ENCODE measurements at places on chromosomes 5 and 9. TPM values are rescaled to one million over a fixed set of nuclear protein-coding genes. Genes with fewer than 3 reads are reported as not detected.

GRCh38 chr5:139683295-139684271 lies 35.4 kb downstream of the CXXC5 start:
- DNase-seq = no peak

DNA sequence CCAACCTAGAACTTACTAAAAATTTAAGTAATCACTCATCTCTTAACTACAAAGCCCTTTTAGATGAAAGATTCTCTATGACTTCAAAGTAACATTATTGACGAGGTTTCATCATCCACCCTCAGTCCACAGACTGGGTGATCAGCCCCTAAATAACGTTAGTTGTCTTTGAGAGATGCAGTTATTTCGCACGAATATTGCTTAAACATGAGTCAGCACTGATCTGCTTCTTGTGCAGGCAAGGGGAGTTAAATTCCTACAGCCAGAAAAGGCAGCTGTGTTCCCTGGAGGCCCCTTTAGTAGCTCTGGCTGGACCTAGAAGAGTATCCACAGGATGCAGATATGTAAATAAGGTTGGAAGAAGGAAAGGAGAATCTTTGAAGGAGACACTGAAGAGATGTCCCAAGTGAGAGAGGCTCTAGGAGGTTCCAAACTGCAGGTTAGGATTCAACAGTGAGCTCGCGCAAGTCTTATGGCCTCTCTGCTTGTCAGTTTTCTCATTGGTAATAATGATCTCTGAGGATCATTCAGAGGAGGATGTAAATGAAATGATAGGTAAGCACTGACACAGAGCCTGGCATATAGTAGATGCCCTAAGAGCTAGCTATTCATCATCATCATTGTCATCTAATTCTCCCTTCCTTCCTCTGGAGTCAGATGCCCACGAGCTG lies 122.2 kb upstream of the MAN2A1 start:
- no peak for DNase-seq

GRCh38 chr9:111985315-111985714 lies 88.7 kb downstream of the UGCG start:
- no peak for DNase-seq

- no peak for DNase-seq
These were observed 28.4 kb upstream of the IRX4 start for GRCh38 chr5:1910861-1911772.

- no peak for DNase-seq
These were observed 185.2 kb downstream of the DCP2 start for GRCh38 chr5:113161806-113162205.

- DNase-seq = no peak
These were observed 148.5 kb upstream of the ALDH1B1 start for GRCh38 chr9:38243993-38244392.

DNA sequence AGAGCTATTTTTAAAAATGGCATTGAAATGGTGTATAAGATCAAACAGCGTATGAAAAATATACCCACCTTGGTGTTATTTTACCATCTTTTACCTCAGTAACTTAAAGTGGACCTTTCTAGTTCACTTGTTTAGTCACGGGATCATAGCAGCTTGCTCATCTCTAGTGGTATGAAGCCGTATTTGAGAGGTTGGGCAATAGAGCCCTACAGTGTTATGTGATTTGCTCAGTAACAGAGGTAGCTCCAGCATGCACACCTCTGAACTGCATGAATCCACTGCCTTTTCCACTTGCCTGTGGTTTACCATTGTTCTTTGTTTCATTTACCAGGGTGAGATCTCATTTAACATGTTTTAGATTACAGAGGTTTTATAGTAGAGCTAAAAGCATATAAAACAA lies 134.4 kb downstream of the ATG10 start:
- DNase-seq = no peak

DNA sequence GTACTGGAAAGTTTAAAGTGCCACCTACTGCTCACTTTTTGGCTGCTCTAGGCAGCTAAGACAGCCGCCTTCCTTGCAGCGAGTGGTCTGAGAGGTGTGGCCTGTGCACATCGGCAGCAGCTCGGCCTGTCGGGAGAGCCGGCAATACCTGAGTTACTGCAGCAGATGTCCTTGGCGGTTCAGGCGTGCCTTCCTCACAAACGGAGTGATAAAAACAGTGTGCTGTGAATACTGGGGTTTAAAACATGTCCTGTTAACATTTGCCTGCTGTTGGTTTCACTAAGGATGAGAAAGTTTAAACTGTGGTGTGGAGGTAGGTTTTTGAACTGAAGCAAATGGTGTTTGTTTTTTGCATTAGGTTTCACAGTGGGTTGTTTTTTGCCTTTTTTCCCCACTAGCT lies 12.9 kb downstream of the TRAF2 start:
- no peak for DNase-seq

GRCh38 chr5:40452874-40453624 lies 226.7 kb upstream of the PTGER4 start:
- no peak for DNase-seq

DNA sequence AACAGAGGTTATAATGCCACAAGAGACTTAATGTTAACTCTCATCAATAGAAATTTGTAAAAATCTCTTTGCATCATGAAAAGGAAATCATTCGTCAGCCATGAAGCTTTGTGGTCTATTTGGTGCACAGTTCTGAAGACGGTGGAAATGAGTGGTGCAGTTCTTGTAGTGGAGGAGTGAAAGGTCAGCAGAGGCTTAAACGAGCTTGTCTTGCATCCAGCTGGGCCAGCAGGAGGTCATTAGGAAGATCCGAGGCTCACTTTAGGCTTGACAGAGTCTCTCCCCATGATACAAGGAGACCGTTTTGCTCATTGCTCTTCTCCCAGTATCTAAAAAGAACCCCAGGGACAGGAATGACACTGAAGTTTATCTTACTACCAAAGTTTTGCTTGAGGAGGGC lies 440.8 kb downstream of the BNC2 start:
- no peak for DNase-seq

GRCh38 chr5:33810491-33811120 lies 81.2 kb downstream of the ADAMTS12 start:
- DNase-seq = no peak

GRCh38 chr9:26955222-26955903 lies 849 bp upstream of the IFT74 start:
- DNase-seq = no peak

DNA sequence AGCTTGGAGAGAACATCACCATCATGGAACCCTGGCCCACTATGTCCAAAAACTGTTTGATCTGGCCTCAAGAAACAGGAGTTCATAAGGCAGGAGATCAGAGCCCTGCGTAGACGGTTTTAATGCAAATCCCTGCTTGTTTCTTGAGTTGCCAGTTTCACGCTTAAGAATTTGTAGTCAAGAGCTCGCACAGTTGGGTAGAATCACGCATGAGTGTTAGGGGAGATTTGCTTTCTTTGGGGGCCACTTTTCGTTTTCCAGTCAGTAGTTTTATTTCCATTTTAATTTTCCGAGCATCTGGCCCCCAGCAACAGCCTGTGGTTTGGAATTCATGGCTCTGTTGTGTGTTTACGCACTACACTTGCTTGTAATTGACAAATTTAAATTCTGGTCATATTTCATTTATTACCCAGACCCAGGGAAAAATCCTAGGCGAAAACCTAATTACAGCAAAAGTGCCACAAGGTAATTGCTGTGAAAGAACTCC lies 6.6 kb upstream of the C5orf58 start:
- no peak for DNase-seq

DNA sequence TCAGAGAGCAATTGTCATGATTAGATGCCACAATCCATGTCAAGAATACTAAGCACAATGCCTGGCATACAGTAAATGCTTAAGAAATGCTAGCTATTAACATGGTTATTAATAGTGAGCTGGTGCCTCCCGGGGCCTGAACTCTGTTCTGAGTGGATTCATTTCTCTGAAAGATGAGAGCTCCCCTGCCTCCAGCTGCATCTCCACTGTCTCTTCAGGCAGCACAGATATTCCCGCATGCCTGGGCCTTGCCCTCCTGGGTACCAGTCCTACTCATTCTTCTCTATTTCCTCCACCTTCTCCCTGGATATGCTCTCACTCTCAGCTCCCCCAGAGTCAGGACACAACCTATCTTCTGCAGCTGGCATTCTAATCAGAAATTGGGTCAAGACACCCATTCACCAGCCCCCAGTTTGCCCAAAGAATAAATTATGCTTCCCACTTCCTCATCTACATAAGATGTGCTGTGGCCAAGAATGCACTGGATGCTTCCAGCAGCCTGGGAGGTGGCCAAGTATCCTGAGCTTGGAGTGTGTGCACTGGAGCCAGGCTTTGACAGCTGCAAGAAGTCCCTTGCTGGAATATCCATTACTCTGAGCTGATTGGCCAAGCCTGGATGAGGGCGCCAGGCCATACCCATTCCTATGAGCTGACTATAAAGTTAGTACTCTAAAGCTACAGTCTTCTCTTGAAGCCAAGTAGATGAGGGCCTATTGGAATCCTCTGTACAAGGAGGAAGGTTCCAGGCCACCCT lies 669.0 kb downstream of the ACTL7B start:
- DNase-seq = no peak

- DNase-seq = no peak
These were observed 55.9 kb upstream of the IL6ST start for GRCh38 chr5:56050551-56051255.

DNA sequence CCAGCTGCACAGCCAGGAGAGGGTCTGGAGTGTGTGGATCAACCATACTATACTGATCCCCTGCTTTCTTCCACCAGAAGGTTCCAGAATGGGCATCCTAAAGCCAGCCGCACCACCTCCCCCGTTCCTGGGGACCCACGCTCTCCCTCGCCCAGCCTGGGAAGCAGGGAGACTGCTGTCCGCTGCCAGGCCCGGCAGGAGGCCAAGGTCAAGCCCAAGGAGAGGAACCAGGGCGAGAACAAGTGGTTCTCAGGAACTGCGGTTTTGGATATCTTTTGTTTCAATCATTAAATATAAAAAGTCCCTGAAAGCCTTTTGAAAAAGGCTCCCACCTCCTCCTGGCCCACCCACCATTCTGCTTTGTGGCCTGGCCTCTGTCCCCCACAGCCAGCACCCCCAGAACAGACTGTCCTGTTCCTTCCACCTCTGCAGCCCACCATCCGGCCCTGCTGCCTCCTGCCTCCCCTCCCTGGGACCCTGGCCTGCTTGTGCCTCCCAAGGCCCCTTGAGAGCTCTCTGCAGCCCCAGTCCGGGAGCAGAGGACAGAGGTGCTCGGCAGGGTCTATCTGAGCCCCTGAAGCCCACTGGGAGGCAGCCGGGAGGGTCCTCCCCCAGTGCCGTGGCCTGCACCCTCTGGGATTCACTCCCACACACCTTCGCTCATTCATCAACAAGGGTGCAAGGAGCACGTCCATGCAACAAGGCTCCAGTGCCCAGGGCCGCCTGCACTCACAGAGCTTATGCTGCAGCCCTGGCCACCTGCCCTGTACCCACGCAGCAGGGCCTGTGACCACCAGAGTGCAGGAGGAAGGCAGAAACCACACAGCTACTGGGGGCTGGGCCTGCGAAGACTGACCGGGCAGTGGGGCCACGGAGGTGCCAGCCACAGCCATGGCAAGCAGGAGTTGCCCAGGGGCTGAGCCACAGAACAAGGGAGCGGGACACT lies 614 bp upstream of the LCN6 start:
- DNase-seq = no peak

DNA sequence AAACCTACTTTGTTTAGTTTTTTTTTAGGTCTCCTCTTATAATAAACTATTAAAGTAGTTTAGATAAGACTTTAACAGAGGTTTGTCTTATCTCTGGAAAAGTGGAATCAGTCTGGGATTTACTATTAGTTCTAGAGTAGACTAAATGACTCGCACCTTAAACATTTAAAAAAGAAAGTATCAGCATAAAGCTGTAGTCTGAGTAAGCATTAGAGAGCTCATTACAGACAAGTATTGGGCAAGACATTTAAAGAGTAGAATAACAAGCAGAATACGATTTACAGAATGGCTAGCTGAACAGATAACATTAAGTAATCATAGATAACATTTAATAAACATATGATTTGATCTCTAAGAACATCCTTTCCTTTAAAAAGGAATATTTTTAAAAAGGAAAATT lies 226.0 kb upstream of the DMAC1 start:
- DNase-seq = peak; percentile 7

Gene SPATA31D4
- total RNA-seq = not detected

Gene FOXI1
- total RNA-seq = not detected

Gene BTNL9
- total RNA-seq = 0.22 TPM

Gene SV2C
- not detected for total RNA-seq

Gene TNFSF15
- 0.81 TPM for total RNA-seq

Gene PCDHGB7
- 0.65 TPM for total RNA-seq

Gene CCDC171
- total RNA-seq = 0.94 TPM

Gene AP3B1
- total RNA-seq = 47.1 TPM

Gene C9
- not detected for total RNA-seq

Gene ABO
- 0.65 TPM for total RNA-seq

Gene AIF1L
- total RNA-seq = 52.5 TPM

Gene CKMT2
- total RNA-seq = not detected

Gene OCLN
- 29.8 TPM for total RNA-seq

Gene C5orf52
- not detected for total RNA-seq

Gene ASS1
- 9.4 TPM for total RNA-seq

Data from epithelial cell of proximal tubule (primary cell).